ENCODE measurements at places on chromosomes 3 and 15.

DNA sequence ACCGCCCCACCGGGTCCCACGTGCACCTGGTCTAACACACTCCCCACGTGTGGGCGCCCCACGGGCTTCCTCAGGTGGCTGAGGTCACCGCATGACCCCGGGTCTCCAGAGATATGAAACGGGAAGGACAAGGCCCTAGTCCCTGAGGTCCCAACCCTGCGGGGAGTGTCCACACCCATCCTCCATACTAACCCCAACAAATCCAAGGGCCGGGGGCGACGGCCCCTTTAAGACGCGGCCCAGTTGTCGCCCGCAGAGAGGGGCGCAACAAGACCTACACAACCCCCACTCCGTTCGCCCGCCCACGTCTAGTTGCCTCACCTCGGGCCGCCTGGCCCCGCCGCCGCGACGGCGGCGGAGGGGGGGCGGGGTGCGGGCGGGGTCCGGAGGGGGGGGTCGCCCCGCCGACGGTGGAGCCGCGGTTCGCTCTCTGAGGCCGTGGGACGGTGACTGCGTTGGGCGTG lies 396 bp downstream of the INO80 start:
- peak; percentile 19 for DNase-seq

DNA sequence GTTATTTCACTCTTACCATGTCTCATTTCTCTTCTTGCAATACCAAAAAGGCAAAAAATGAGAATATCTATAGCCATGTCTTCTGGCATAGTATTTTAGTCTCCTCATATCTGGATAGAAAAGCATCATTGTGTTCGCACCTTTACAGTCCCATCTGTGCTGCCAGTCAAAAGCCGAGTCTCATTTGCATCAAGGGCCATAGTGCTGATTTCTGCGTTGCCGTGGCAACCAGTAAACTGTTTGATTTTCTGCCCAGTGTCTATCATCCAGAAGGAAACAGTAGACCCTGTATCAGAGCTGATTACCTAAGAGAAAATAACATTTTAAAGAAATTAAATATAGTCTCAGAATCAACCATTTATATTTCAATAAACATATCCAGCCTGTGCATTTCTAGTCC lies 86.1 kb upstream of the SERPINI2 start:
- no peak for DNase-seq

- DNase-seq: no peak
These were observed 14.7 kb upstream of the TRIM59 start for GRCh38 chr3:160464321-160464720.

GRCh38 chr3:7788881-7789280 lies 712.7 kb upstream of the LMCD1 start:
- DNase-seq: no peak

GRCh38 chr3:141323936-141324704 lies 44.2 kb upstream of the ZBTB38 start:
- no peak for DNase-seq

GRCh38 chr3:170767576-170767941 lies 102.4 kb downstream of the RPL22L1 start:
- no peak for DNase-seq

All from stimulated activated CD8-positive, alpha-beta memory T cell treated with anti-CD3 and anti-CD28 coated beads, Interleukin-4, amount 100 ng/mL, for 1 hour (primary cell).